ENCODE measurements at places on chromosomes 2 and 18.

DNA sequence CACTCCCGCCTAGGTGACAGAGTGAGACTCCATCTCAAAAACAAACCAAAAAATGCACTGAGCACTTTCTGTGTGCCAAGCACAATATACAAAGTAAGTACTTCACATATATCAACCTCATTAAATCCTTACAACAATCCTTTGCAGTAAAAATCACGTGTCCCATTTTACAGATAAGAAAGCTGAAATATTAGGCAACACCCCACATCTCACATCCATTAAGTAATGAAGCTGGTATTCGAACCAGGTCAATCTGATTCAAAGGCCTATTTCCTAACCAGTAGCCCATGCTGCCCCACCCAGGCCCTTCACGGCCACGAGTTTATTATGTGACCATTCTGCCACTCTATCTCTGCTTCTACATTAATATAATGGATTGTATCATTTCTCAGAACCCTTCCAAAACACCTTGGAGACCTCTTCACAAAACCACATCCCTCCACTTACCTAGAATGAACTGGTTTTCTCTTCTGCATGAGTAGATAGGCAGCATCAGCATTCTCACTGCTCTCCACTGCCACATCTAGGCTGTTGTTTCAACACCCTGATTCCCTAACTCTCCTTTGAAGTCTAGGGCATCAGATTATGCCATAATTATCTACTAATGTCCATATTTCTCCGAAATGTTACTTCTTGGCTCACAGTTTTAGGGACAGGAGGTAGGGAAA, 3.1 kb upstream of the EXOC6B start:
- no peak for DNase-seq

DNA sequence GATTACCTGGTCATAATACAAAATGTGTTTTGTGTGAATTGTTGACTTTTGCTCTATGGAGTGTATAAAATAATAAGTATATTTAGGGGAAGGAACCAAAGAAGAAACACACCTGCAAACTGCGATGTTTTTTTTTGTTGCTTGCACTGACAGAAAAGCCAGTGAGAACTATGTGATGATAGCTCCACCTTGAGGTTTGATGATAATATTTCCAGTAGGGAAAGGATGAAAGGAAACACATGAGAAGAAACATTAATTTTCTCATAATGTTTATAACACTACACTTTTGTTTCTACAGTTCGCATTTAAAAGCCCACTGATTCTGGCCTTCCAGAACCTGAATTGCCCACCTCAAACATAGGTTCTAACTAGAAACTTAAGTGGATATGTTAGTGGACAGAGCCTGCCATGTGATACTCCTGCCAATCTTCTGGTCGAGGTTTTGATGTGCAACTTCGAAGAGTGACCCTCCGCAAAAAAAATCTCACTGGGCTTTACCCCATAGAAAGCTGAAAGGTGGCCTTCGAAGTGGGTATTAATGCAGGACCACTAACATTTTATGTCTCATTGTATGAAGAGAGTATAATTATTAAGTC, 476.4 kb upstream of the SPHKAP start:
- DNase-seq, result no peak

DNA sequence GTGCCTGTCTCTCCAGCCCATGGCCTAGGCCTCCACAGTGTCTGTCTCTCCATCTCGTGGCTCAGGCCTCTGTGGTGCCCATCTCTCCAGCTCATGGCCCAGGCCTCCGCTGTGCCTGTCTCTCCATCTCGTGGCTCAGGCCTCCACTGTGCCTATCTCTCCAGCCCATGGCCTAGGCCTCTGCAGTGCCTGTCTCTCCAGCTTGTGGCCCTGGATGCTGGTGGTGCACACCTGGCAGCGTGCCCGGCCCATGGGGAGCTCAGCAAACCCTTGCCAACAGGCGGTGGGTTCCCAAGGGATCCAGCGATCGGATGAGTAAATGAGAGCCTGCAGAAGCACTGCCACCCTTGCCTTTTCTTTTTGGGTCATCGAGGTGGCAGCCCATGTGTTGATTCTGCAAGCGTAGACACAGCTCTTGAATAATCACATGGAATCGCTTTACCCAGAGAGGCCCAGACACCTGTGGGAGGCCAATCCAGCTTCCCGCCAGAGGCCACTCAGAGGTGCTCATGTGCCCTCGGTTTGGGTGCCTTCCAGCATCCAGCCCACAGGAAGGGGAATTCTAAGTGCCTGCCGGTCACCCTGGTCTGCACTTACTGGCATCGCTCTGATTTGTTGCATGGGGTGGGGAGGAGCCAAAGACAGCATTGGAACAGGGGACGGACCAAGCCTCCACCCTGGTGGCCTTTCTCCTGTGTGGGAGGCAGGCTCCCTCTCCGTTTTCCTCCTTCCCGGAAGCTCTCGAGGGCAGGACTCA, 101.8 kb upstream of the HDAC4 start:
- no peak for DNase-seq

- no peak for DNase-seq
Observed at GRCh38 chr2:144131042-144131441, 388.9 kb downstream of the ZEB2 start.

GRCh38 chr18:3919396-3920061, 469.6 kb downstream of the TGIF1 start:
- DNase-seq, result no peak

DNA sequence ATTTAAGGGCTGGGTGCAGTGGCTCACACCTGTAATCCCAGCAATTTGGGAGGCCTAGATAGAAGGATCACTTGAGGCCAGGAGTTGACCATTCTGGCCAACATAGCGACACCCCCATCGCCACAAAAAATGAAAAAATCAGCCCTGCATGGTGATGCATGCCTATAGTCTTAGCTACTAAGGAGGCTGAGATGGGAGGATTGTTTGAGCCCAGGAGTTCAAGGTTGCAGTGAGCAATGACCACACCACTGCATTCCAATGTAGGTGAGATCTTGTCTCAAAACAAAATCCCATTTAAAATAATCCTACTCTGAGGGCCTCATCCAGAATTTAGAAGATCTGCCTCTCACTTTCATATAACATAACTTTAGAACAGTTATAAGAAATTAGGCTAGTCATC, 2.7 kb upstream of the SERTAD2 start:
- DNase-seq, result no peak

DNA sequence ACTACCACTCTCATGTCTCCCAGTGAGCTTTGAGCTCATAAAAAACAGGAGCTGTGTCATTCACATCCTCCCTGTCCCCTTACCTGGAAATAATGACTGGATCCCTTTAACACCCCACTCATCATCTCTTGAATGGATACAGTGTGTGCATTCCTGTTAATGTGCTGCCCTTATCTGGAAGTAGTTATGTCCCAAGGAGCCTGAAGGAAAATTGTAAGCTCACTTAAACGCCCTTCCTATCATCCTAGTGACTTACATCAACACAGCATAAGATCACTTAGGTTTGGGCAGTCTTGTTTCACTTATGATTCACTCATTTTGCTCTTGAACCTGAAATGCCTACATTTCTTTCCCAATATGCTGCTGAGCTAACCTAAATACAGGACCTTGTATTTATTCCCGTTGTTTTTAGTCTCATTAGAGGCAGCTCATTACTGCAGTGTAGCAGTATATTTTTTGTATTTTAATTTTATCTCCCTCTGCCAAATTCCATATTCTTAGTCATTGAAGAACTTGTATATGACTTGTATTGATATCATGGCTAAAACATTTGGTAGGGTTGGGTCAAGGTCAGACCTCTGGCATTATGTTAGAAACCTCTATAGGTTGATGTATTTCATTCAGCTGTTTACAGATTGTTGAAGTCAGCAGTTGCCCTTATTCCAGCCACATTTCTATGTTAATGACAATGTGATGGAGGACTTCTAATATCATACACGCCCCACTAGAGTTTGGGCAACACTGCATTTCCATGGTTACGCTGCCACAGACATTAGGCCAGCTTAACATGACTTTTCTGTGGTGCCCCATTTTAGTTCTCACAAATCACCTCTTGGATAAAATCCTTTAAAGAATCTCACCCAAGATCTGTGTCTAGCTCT, 72.9 kb downstream of the PKP4 start:
- DNase-seq, result no peak

GRCh38 chr18:59822612-59823550, 76.9 kb upstream of the PMAIP1 start:
- DNase-seq, result no peak

GRCh38 chr2:240648650-240649275, 23.5 kb downstream of the GPR35 start:
- no peak for DNase-seq

GRCh38 chr18:31380912-31381311, 4.3 kb downstream of the DSG4 start:
- no peak for DNase-seq

DNA sequence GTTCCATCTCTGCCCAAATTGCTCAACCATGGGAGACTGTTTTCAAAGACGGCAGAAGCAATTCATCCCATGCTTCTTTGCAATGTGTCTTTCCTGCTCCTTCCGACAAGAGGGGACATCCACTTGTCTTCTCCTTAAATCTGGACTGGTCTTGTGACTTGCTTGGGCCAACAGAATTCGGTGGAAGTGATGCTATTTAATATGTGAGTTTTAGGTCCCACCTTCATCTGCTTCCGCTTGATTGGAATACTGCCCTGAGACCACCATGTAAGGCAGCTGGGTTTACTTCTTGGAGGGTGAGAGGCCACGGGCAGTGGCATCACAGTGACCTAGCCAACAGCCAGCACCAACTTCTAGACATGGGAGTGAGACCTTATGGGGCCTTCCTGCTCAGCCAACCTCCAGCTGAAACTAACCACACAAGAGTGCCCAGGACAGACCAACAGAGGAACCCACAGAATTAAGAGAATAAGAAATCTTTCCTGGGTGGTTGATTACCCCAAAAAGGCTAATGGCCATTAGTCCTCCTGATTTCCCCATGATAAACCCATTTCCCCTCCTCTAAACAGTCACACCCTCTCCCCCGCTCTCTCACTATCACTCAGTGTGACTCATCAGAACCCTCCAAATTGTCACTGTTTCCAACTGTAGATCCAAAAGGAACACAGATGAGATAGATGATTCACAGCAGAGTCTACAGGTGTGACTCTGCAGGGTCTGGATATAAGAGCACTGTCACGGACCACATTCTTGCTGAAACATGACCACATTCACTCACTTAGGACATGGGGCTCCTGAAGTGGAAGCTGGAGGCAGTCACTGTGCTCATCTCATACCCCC, 16.2 kb upstream of the RHOB start:
- no peak for DNase-seq

- DNase-seq, result no peak
Observed at GRCh38 chr2:11177871-11178690, 22.8 kb downstream of the SLC66A3 start.

- no peak for DNase-seq
Observed at GRCh38 chr2:176687944-176688343, 418.7 kb downstream of the MTX2 start.

DNA sequence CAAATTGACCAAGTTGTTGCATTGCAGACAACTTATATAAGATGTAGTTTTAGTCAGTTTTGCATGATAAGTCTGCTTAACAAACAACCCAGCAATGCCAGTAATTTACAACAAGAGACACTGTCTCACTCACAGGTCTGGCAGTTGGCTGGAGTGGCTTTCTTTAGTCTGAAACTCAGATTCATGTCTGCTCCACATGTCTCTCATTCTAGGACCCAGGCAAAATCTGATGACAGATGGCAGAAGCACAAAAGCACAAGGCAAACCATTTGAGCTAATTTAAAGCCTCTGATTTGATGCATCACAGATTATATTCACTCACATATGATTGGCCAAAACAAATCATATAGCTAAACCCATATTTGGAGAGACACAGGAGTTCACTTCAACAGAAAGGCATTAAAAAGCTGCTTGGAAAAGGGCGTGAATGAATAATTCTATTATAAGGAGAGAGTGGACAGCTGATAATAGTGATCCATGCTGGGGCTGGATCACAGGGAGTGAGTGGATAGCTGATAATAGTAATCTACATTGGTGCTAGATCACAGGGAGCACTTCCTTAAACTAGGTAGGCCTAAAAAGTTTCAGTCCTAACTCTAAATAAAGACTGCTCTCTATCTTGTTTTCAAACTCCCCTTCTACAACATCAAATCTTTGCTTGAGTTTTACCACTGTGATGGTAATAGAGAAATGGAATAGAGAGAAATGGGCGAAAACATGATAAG, 593.2 kb upstream of the ZNF804A start:
- no peak for DNase-seq

DNA sequence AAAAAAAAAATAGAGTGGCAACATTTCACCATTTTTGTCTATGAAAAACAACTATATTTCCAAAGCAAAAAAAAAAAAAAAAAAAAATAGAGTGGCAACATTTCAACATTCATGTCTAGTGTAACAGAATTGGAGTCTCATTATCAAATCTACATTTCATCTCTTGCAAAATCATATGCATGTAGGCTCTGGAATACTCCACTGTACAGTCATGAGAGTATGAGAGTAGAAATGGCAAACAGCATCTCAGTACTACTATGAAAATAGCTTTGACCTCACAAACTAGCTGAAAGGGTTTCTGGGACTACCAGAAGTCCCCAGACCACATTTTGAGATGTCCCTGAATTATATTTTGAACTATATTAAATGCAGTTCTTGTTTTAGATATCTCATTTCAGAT, 82.8 kb downstream of the SMAD2 start:
- DNase-seq, result no peak

- no peak for DNase-seq
Observed at GRCh38 chr2:177264209-177264692, 276 bp downstream of the NFE2L2 start.

DNA sequence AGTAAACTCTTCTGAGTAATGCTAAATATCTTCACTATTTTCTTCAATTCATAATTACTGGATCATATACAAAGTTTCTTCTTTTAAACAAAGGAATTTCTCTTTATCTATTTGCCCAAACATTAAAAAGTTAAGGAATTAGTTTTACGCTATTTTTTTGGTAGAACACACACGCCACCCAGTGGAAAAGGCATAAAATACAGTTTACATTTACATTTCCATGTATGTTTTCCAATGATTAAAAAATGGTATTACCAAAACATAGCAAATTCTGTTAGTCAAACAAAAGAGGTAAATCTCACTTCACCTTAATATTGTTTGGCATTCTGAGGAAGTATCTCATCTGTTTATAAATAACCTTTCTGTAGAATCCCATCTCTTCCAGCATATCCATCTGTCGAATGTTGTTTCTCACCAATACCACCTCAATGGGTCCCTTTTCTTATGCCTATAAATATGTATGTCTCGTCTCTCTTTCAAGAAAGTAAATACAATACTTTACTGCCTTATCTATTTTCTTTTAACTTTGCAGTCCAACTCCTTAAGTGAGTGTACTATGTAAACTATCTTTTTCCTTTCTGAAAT, 7.2 kb downstream of the BOLL start:
- DNase-seq, result no peak

- DNase-seq, result no peak
Observed at GRCh38 chr18:44594799-44595467, 85.8 kb upstream of the SETBP1 start.

- DNase-seq, result no peak
Observed at GRCh38 chr2:160062292-160063005, at the start of gene PLA2R1. TSS of gene PLA2R1 (minus strand) at chr2:160062615. CDS start at chr2:160062403, 212 bp downstream.

GRCh38 chr2:13652531-13653313, 936.0 kb downstream of the TRIB2 start:
- no peak for DNase-seq

- no peak for DNase-seq
Observed at GRCh38 chr2:36235882-36236281, 119.7 kb upstream of the CRIM1 start.
